Stimulated activated CD4-positive, alpha-beta T cell treated with anti-CD3 and anti-CD28 coated beads, TNF-alpha, amount 100 ng/mL, for 48 hours (primary cell): ENCODE measurements at places on chromosomes 12 and 14.
A peak's percentile ranks its signal among the peaks of the same experiment; 100 is the strongest.

DNA sequence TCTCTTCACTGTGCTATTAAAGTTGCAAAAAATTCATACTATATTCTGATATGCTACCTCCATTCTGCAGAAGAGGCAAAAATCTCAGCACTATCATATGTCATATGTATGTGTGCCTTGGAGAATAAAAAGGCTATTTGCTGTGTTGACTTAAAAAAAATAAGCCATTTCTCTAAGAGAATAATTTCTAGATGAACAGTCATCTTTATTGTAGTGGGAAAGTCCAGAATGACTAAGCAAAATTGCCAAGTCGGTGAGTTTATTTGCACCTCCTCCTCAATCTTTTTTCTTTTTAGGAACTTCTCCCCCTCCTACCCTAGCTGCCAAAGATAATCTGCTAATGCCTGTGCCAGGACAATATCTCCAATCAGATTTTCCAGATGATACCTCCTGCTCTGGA, 353.8 kb upstream of the FAR2 start:
- no peak for DNase-seq

DNA sequence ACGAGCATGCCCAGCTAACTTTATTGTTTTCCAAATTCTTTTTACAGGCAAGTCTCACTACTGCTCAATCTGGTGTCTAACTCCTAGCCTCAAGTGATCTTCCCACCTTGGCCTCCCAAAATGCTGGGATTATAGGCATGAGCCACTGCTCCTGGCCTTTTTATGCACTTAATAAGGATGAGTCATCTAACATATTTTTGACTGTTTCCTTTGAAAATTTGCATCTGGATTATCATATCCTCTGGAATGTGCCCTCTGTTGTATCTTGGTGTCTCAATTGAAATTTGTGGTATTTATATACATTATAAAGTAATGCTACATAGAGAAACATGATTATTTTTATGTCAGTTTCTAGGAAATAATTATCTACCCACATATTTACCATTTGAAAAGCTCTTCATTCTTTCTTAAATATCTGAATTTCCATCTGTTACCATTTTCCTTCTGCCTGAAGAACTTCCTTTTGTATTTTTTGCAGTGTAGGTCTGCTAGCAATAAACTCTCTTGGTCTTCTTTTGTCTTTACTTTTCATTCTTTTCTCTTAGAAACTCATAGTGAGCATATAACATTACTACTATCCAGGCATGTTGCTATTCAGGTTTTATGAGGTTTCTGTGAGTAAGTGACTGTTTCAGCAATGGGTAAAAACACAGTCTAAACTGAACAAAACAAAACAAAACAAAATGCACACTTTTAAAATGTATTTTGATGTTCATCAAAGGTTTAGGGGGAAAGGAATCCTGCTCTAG, 52.8 kb upstream of the CNOT2 start:
- no peak for DNase-seq

DNA sequence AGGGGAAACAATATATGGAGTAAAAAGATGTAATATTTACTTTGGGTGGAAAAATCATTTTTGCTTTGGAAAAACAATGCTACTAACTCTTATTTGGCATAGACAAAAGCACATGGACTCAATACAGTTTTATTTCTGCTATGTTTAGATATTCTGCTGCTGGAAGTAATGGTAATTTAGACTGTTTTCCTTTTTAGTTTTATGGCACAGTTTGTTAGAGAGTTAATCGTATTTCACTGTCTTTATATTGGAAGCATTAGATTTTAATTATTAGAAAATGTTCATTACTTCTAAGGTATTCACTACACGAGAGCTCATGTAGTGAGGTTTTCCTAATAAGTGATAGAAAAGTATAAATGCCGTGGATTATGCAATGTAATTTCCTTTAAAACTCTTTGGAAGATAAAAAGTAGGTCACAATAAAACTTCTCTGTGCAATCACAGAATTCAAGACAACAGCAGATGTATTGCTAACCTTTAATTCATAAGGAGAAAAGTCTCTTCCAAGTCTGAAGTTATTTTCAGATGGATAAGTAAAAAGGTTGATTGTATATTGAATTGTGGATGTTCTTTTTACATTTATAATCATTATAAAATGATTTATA, 851.8 kb downstream of the TMTC2 start:
- no peak for DNase-seq

GRCh38 chr14:91614187-91614586, 104.1 kb upstream of the PPP4R3A start:
- DNase-seq = no peak

GRCh38 chr12:8909752-8910151, 4.6 kb upstream of the PHC1 start:
- DNase-seq = no peak

- no peak for DNase-seq
Observed at GRCh38 chr12:123571343-123571813, 13.0 kb upstream of the TMED2 start.

DNA sequence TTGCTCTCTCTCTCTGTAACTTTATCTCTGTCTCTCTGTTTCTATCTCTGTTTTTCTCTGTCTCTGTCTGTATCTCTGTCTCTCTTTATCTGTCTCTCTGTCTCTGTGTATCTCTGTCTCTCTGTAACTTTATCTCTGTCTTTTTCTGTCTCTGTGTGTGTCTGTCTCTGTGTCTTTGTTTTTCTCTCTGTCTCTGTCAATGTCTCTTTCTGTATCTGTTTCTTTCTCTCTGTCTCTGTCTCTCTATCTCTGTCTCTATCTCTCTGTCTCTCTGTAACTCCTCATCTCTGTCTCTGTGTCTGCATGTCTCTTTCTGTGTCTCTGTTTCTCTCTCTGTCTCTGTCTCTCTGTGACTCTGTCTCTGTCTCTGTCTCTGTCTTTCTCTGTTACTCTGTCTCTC, 51.7 kb downstream of the TMEM121 start:
- DNase-seq = no peak

GRCh38 chr14:61930101-61930857, 168.1 kb downstream of the SNAPC1 start:
- DNase-seq = no peak

DNA sequence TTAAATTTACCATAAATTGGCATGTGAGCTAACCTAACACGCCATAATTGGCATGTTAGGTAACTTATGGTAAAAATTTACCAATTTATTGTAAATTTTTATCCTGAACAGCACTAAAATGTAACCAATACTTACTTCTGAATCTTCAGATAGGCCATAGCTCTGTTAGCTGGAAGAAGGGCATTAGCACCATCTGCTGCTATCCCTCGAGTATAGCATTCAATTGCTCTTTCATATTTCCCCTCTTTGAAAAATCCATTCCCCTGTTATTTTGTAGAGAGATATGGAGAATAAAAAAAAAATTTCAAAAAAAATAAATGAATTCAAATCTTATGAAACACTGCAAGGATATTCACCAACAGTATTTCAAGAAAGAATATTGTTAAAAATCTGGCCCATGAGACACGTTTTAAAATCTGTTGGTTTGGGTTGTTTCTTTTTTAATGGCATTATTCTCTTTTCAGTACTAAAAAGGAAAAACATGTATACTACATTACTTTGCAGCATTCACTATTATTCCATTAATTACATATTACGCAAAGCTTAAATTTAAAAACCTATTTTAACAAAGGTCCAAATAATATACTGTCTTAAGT, 19.1 kb downstream of the RPAP3 start:
- no peak for DNase-seq

DNA sequence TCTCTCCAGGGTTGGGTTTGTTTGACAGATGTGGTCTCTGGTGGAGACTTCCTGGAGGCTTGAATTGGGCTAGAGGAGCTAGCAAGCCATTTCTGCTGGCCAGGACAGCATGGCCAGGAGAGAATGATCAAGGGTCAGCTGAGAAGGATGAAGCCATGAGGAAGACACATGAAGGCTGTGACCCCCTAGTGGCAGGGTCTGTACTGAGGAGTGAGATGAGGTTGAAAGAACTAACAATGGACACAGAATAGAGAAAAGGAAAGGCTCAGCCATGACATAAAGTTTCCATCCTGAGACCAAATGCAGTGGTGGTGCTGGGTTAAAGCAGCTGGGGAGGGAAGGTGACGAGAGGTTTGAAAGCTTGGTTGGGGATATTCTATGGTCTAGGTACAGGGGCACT, 89.9 kb downstream of the NT5DC3 start:
- no peak for DNase-seq

GRCh38 chr14:59811815-59812214, 58.8 kb downstream of the RTN1 start:
- DNase-seq = no peak

DNA sequence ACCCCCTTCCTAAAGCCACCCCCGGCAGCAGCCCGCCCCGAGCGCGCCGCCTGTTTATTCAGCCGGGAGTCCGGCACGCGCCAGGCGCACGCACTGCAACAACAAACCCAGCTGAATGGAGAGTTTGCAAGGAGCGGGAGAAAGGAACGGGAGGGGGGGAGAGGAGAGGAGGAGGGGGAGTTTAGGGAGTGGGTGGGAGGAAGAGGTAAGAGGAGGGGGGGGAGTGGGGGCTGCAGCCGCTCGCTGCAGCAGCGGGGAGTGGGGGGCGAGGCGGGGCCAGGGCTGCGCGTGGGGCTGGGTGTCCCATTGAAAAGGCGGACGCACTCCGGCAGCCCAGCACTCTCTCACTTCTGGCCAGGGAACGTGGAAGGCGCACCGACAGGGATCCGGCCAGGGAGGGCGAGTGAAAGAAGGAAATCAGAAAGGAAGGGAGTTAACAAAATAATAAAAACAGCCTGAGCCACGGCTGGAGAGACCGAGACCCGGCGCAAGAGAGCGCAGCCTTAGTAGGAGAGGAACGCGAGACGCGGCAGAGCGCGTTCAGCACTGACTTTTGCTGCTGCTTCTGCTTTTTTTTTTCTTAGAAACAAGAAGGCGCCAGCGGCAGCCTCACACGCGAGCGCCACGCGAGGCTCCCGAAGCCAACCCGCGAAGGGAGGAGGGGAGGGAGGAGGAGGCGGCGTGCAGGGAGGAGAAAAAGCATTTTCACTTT, at the start of gene ASCL1:
TSS of gene ASCL1 (plus strand) at position 336 of the 712 bp plus-strand sequence. CDS start 571 bp downstream, outside the sequence.
- DNase-seq = no peak

GRCh38 chr14:50407111-50407812, 10.6 kb upstream of the CDKL1 start:
- DNase-seq = no peak

GRCh38 chr12:57881475-57881874, 34.9 kb upstream of the CTDSP2 start:
- DNase-seq = no peak

DNA sequence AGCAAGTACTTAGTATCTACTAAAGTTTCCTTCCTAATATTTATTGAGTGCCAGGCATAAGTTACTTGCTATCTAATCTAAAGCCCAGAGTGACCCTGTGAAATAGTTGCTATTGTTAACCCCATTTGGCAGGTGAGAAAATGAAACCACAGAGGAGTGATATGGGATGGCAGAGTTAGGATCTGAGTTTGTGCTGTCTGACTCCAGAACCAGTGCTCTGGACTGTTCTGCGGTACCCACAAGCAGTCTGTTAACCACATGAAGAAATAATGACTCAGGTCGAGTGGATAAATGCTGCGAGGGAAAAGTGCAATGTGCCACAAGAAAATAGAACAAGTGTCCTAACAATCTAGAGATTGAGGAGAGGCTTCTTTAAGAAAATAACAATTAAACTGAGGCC, 60.7 kb upstream of the GZMB start:
- no peak for DNase-seq

GRCh38 chr12:21476949-21477348, 24.5 kb downstream of the RECQL start:
- DNase-seq = no peak

- DNase-seq = no peak
Observed at GRCh38 chr12:14930299-14930698, 8.0 kb downstream of the ERP27 start.

GRCh38 chr14:90383731-90384542, 12.9 kb upstream of the CALM1 start:
- DNase-seq = peak; percentile 38

- no peak for DNase-seq
Observed at GRCh38 chr14:73842851-73843250, 8.8 kb upstream of the PTGR2 start.

DNA sequence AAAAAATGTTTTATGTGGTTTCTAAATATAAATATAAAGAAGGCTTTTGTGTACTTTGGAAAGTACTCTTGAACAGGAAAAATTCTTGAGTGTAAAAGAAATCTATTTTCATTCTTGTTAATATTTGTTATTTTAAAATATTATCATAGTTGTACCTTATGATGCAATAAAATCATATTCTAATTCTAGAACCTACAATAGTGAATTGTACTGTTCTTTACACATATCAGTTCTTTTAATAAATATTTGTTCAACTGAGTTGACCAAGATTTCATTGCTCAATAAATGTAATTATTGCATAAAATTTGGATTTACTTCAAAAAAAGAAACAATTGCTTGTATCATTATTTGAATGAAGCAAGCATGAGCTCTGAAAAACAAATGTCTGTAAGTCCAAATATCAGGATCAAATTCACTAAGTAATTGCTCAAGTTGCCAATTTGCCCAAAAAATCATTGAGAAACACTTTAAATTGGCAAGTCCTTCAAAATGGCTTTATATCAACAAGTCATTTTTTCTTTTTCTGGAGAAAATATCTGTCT, 191.6 kb upstream of the SLC16A7 start:
- no peak for DNase-seq

DNA sequence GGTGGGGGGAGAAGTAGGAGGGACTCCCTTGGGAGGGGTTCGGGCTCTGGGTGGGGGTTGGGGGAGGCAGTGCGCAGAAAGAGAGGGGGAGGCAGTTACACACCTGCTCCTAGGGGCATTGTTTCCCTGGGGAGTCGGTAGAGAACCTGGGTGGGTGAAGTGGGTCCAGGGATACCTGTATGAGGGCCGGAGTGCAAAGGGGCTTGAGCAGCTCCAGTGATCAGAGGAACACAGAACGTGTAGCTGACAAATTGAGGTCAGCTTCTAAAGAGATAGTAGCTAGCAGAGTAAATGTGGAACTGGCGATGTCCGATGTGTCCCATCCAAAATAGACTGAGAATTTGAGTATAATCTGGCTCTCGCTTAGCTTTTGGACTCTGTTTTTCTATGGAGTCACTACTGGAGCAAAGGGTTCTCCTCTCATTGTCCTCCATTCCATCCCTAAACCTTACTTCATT, 502 bp downstream of the SMARCD1 start:
- no peak for DNase-seq

- no peak for DNase-seq
Observed at GRCh38 chr12:400828-401227, 616 bp upstream of the CCDC77 start.

DNA sequence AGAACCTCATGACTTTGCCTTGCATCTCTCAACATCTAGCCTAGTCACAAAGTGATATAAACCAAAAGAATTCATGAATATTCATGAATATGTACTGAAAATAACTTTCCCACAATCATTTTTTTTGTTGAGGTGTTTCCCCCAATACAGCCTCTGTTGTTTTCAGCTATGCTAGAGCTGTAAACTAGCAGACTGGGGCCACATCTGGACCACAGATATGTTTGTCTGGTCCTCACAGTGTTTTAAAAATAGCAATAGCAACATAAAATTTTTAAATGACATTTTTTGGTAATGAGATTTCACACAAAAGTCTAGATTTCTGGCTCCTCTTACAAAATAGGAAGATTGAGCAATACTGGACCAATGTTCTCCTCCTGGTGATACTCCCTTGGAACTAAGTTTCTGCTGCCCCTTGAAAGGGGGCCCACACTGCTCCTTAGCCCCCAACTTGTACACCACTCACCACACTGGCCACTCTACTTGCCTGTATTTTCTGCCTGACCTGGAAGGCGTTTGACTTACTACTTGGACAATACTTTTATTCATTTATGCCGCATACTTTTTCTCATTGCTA, 81.2 kb downstream of the BMP4 start:
- no peak for DNase-seq

- DNase-seq = no peak
Observed at GRCh38 chr14:79960288-79960687, 251.0 kb downstream of the DIO2 start.
